ENCODE measurements at places on chromosomes 7 and 10.

GRCh38 chr7:98511175-98511574 lies 105.9 kb upstream of the NPTX2 start:
- no peak overlapping the region for H3K4me3 ChIP-seq
- no peak for DNase-seq
- H3K27me3 ChIP-seq: peaks cover 4% of the 10 kb centered on the region
- H3K27ac ChIP-seq: no peak overlapping the region
- no peaks in the 10 kb centered on the region for H3K36me3 ChIP-seq

GRCh38 chr10:100983868-100984671 lies 3.2 kb downstream of the MRPL43 start:
- H3K36me3 ChIP-seq: peaks cover 12% of the 10 kb centered on the region
- H3K27ac ChIP-seq: no peak overlapping the region
- no peaks in the 10 kb centered on the region for H3K27me3 ChIP-seq
- DNase-seq: no peak
- H3K4me1 ChIP-seq: peaks cover 33% of the 10 kb centered on the region

- H3K4me1 ChIP-seq: no peaks in the 10 kb centered on the region
- no peaks in the 10 kb centered on the region for H3K27me3 ChIP-seq
- no peak overlapping the region for H3K4me3 ChIP-seq
- H3K27ac ChIP-seq: no peak overlapping the region
- no peaks in the 10 kb centered on the region for H3K36me3 ChIP-seq
Observed at GRCh38 chr10:124240839-124241291, 147.5 kb upstream of the CHST15 start.

DNA sequence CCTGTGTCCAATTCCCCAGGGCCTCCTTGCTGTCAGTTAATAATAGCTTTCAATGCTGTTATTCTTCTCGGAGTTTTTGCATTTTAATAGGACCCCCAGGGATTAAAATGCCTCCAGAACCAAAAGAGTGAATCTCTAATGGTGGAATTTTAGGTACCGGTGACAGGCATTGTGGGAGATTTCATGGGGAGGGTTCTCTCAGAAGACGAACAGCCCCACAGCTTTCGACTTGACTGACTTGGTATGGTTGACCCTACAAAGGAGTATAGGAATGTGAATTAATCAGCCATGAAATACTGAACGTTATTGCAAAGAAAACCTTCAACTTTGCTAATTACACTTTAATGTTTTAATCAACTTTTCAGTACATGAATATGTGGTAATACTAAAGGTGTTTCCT lies 206.3 kb upstream of the FZD8 start:
- no peak overlapping the region for H3K27ac ChIP-seq
